ENCODE measurements at places on chromosomes 5 and 9.

DNA sequence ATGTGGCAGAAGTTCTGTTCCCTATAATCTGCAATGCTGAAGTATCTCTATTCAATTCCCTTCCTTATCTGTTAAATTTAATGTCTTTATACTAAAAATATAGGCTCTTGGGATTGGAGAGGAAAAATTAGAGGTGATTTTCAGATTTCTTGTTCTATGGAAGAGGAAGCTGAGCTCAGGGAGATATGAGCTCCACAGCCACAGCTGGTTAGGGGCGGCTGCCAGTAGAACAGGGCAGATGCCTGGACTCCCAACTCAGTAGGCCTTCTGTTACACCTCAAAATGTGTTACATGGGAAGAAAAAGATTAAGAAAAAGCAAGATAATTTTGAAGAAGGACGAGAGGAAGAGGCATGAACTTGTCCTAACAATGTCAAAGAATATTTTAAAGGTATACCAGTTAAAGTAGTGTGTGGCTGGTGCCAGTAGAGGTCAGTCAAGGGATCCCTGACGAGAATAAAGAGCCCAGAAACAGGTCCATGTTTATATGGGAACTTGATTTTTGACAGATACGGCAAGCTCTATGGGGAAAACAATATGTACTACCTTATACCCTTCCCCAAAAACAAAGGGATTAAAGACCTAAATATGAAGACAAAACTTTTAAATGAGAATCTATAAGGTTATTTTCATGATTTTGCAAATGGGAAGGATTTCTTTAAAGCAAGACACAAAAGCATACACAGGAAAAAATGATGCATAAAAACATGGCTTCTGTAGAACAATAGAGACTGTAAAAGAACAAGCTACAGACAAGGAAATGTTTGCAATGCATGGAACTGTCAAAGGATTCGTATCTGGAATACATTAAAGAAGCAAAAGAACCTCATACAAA lies 28.7 kb downstream of the DNAJC21 start:
- DNase-seq: peak; percentile 3

DNA sequence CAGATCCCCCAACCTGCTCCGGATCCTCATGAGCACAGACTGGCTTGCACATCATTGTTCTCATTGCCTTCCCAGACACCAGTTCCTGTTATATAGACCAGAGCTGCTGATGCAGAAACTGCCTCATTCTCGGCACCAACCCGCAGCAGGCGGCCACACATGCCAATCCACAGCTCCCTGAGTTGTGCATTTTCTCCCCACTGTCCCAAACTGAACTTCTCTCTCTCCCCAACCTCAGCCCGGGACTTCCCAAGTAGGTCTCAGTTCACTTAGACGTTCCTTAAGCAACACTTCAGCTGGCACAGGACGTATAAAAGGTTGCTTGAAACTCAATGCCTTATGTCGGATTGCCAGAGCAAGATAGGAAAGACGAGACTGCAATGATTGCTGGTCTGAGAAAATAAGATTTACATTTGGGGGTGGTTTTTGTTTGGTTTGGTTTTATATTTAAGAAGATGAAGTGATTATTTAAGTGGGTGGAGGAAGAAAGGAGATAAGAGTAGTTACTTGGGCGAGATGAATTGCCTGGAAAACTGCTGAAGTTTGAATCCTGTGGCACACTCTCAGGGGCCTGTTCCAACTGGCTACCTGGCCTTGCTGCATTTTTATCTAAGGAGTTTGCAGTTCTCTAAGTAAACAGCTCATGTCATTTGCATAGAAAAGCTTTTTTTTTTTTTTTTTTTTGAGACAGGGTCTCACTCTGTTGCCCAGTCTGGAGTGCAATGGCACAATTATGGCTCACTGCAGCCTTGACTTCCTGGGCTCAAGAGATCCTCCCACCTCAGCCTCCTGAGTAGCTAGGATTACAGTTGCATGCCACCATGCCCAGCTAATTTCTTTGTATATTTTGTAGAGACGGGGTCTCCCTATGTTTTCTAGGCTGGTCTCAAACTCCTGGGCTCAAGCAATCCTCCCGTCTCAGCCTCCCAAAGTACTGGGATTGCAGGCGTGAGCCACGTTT lies 155.4 kb downstream of the GOLPH3 start:
- no peak for DNase-seq

GRCh38 chr5:38009749-38010358 lies 170.0 kb upstream of the GDNF start:
- no peak for DNase-seq

DNA sequence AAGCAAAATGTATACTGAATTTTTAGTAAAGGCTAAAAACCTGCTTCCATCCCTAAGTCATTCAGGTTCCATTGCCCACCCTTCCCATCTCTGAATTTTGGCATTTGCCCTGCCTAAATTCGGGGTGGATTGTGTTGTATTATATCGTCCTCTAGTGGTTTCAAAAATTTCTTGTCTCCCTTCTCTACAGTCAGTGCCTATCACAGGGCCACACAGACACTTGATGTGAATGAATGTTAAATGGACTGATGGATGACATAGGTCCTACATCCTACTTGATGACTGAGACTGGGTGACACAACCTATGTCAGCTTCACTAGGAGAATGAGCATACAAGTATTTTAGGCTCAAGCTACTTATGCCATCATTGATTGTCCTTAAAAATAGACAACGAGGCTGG lies 45.6 kb upstream of the SLC30A5 start:
- peak; percentile 21 for DNase-seq
